Cerebellum (tissue), 4 donors: ENCODE measurements at places on chromosomes 16 and 17. TPM values are rescaled to one million over a fixed set of nuclear protein-coding genes. Genes with fewer than 3 reads are reported as not detected.

Gene IRX5
- total RNA-seq, result 14.6 TPM

Gene GDPD1
- total RNA-seq, result 31.8 TPM

Gene GCGR
- not detected for total RNA-seq

Gene TAX1BP3
- 17.6 TPM for total RNA-seq

Gene GGT6
- not detected for total RNA-seq

Gene ABCC6
- 0.18 TPM for total RNA-seq

Gene NECAB2
- 15.4 TPM for total RNA-seq
